Stimulated activated CD4-positive, alpha-beta T cell treated with anti-CD3 and anti-CD28 coated beads, Interleukin-1b, Interleukin-23, amount 100 ng/mL, for 1 hour (primary cell): ENCODE measurements at places on chromosomes 7 and 10.

GRCh38 chr7:151794508-151795167 is 82.3 kb downstream of the PRKAG2 start:
- no peak for DNase-seq

DNA sequence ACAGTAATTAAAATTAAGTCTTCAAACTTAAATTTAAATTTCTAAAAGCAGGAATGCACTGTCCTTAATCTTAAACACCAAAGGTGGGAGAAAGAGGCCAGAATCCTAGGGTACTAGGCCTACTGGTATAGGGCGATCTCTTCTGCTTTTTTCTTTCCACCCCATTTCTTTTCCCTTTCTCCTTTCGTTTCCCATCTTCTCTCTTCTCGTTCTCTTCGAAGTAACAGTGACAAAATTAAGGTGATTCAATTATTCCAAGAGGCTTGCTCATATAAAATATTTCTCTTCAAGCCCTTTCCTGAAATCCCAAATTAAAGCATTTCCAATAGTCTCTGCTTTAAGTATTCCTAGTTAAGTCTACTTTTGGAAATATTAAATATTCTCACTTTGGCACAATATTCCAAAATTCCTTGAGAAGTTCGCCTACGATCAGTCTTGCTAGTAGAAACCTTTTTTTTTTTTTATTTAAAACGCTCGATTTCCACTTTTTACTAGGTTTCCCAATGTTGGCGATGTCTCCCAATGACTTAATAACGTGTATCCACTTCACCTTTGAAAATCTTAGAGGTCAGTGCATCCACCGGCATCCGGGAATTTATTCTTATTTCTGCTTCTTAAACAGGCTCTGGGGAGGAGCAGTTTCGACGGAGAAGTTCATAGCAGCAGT is 765 bp upstream of the LCOR start:
- no peak for DNase-seq

- no peak for DNase-seq
These were observed 215.8 kb downstream of the MAD1L1 start for GRCh38 chr7:2016761-2017480.

DNA sequence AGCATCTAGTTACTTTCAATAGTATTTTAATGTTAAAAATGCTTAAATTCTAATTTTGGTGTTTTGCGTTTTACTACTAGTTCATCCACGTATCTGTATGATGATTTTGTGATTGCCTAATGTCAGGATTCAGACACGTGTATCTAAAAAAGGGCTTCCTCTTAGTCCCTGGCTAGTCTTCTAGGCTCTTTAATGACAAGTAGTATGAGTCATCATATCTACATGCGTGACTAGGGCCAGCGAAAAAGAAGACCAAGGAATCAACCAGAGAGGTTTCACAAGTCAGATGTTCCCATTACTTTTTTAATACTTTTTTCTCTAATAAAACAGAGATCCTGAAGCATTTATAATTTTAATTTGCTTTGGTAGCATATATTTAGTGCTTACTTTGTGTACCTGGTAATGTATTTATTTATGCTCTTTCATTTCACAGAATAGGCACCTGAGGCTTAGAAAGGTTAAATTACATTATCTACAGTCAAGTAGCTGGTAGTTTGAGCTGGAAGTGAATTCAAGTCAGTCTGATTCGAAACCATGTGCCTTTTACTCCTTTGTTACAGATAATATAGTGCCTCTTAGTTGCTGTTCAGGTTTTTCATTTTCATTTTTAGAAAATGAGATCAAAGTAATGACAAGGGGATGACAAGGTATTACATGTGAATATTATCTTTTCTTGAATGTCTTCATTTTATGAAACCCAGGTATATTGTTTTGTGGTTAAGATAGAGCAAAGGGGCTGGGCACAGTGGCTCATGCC is 140.3 kb downstream of the FOXP2 start:
- DNase-seq = no peak

DNA sequence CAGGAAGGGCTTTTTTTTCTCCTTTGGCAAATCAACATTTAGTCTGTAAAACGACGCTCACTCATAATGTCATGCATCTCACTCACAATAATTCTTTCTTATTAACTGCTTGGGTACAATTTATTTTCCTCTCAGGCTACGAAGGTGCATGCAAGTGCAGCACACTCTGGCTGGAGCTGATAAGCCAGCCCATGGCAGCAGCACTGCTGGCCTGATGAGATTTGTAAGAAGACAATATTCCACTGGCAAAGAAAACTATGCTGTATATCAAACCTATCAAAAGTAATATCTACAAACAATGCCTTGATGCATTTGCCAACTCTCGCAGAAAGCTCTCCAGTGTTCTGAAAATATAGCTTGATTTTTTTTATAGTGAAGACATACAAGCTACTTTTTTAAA is 170.0 kb upstream of the PHF14 start:
- no peak for DNase-seq

DNA sequence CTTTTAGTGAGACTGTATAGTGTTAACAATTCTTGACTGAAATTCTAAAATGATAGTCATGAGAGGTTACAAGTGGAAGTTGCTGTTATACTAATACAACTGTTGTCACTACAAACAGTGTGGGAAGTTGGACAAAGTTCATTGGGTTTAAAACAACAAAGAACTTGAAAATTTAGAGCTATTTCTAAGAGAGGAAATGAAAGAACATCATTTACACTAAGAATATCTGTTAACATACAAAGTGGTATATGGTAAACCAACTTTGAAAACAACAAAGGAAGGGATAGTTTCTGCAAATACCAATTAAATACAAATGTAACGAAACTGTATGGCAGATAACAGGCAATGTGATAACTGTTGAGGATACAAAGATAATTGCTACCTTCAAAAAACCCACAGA is 11.6 kb downstream of the MTPN start:
- DNase-seq = no peak

- DNase-seq = no peak
These were observed 92.0 kb upstream of the PAX2 start for GRCh38 chr10:100653238-100653956.

- DNase-seq = no peak
These were observed 533.3 kb upstream of the GHITM start for GRCh38 chr10:83605783-83606630.

DNA sequence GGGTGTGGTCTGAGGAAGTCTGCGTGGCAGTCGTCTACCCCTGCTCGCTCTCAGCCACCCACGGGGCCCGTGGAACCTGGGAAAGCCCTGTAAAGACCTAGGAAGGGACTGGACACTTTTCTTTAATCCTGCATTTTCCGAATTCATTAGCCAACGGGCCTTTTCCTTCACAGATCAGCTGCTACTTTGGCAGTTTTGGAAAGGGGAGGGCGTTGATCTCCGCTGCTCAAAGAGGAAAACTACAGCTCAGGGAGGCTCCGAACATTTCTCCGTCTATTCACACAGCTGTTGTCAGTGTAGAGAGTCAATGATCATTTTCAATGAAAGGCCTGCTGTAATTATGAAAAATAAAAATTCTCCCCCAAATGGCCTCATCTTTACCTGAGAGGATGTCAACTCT is 450.1 kb upstream of the MKI67 start:
- DNase-seq = no peak

DNA sequence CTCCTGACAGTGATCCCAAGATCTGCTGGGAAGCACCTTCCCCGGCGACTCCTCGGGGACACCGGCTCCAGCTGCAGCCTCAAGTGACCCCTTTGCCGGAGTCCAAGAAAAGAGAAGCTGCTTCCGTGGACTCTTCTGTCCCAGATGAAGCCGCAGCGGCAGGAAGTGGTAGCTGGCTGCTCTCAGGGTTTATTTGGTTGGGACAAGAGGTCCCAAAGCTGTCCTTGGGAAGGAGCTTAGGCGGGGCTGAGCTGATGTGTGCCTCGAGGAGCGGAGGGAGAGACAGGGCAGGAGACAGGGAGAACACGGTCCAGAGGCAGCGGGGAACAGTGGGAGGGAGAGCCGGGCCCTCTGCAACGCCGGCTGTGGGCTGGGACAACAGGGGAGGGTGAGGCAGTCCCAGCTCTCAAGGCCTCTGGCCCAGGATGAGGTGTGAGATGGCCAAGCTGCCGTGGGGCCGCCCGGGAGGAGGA is 13.1 kb upstream of the FAM20C start:
- no peak for DNase-seq

DNA sequence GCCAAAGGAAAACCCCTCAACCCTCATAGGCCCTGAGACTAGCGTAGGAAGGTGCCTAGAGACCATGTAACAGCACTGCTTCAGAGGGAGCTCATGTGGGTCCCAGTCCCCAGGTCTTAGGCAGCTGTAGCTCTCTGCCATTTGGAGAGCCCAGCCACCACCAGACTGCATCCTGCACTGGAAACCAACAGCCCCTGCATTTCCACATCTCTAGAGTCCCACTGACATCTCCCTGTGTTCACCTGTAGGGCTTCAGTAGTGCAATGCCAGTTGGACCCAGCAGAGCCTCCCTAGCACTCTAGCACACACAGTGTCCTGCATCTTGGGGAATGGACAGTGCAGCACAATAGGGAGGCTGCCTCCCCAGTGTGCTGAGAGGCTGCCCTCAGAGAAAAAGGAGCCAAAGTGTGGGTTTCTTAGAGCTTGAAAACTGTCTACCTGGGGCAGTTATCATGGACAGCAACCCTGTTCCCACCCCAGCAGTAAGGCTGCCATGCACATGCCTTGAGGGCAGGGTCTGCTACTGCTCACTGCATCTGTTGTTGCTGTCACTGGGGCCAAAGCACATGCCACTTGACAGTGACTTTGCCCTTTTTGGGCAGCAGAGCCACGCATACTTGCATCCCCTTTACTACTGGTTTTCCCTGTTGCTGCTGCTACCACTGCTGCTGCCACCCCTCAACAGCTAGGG is 46.7 kb upstream of the ANTXRL start:
- DNase-seq = no peak

DNA sequence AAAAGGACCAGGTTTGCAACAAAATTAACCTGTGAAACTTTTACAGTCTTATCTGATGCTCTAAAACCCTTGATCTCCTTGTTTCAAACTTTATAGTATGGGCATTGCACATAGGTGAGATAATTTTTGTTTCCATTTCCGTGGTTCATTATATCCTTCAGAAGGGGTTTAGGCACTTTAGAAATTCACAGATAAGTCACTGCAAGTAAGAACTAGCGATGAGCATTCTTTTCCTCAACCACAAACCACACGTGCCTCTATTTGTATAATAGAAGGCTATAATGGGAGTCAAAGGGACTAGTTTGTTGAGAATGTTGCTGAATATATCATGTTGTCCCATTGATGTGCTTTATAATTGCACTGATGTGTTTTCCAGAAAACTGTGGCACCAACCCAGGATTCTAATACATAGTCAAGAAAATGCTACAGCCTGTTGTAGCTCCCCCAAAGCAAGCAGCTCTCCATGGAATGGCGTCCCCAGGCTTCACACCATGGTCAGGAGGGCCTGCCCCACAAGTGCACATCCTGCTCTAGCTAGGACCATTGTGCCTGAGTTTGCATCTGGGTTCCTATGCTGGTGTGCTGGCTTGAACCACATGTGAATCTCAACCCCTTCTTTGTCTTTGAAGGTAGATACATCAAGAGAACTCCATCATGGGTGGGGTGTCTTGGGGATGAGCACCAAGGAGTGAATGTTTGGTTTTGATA is 14.0 kb upstream of the ATXN7L1 start:
- no peak for DNase-seq

DNA sequence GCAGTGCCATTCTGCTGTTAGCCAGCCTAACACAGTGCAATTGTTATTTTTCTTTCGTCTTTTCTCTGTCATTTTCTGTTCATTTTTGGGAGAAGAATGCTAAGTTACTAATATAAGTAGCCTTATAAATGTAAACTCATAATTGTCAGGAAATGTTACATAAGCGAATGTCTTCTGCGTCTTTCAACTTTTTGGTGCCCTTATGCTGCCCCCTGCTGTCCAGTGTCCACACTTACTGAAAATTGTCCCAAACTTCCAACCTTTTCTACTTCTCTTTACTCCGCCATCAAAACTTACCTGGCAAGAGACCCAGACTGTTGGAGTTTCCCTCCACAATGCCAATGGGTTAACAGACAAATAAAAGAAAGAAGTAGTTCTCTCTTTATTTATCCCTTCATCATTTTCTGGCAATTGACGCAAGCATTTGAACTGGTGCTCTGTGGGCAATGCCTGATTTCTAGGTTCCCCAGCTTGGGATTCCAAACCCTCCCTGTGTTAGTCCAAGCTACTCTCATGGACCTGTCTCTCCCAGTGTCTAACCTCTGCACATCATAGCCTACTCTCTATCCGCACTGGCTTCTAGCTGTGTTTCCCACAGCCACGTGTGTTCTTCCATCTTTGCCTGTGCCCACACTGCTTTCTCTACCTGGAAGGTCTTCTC is 21.0 kb upstream of the EPC1 start:
- DNase-seq = peak; percentile 58

- no peak for DNase-seq
These were observed 3.9 kb downstream of the DOCK1 start for GRCh38 chr10:126909147-126909546.

GRCh38 chr10:69878951-69879350 is 77.2 kb downstream of the COL13A1 start:
- no peak for DNase-seq

DNA sequence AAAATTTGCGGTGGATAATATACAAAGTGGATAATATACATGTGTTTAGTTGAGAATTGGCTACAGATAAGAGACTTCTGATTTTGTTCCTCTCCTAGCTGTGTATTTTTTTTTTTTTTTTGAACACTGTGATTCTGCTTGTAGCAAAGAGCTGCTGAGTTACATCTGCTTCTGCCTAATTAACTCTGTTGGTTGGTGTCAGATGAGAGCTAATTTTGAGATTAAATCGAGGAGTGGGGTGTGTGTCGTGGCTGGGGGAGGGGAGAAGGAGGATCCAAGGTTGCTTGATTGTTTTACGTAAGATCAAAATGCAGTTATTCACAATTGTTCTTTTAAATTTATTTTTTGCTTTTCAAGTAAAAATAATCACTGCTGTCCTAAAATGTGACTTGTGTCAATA is 11.3 kb downstream of the KAT6B start:
- no peak for DNase-seq

- no peak for DNase-seq
These were observed 28.1 kb upstream of the KNDC1 start for GRCh38 chr10:133131734-133132472.

DNA sequence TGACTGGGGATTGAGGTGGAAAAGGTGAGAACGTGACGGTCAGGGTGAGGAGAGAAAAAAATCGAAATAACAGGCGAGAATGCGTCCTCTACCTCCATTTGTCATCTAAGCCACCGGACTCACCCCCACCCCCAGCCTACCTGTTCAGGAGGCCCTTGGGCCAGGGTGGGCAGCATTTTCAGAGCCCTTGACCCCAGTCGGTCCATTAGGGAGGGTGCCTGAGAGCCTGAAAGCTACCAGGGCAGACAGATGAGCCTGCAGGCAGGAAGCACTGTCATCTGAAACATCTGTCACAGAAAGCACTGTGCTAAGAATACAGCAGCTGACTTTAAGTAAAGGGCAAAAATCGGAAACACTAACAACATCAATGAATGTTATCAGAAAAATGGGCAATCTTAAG is 47.0 kb downstream of the MAD1L1 start:
- DNase-seq = no peak
